ENCODE measurements at places on chromosomes 3 and 15.

GRCh38 chr3:44117239-44117638 lies 124.4 kb upstream of the TOPAZ1 start:
- no peak for DNase-seq

DNA sequence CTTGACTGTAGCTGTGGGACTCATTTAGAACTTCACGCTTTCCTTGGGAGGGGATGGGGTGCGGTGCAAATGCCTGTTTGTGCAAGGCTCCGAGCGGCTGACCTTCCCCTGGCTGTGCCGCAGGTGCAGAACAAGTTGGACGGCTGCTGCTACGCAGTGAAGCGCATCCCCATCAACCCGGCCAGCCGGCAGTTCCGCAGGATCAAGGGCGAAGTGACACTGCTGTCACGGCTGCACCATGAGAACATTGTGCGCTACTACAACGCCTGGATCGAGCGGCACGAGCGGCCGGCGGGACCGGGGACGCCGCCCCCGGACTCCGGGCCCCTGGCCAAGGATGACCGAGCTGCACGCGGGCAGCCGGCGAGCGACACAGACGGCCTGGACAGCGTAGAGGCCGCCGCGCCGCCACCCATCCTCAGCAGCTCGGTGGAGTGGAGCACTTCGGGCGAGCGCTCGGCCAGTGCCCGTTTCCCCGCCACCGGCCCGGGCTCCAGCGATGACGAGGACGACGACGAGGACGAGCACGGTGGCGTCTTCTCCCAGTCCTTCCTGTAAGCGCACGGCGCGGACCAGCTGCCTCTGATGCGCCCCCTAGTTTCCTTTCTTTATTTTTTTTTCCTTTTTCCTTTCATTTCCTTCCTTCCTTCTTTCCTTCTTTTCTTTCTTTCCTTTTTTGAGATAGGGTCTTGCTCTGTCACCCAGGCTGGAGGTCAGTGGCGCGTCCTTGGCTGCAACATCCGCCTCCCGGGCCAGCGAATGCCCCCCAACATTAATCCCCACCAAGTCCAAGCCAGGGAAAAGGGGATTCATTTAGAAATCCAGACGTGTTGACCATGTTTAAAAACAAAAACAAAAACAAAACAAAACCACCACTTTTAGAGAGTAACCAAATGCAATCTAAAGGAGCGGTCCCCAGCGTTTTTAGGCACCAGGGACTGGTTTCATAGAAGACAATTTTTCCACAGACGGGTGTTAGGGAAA lies 42.7 kb downstream of the EIF2AK4 start:
- DNase-seq = no peak

GRCh38 chr3:82743196-82743595 lies 981.8 kb upstream of the GBE1 start:
- DNase-seq = no peak

- no peak for DNase-seq
Observed at GRCh38 chr15:40550341-40551037, 14.4 kb downstream of the CCDC32 start.

- DNase-seq = no peak
Observed at GRCh38 chr3:53174346-53175250, 13.6 kb downstream of the PRKCD start.

GRCh38 chr3:122057671-122058070 lies 2.5 kb downstream of the CD86 start:
- no peak for DNase-seq

DNA sequence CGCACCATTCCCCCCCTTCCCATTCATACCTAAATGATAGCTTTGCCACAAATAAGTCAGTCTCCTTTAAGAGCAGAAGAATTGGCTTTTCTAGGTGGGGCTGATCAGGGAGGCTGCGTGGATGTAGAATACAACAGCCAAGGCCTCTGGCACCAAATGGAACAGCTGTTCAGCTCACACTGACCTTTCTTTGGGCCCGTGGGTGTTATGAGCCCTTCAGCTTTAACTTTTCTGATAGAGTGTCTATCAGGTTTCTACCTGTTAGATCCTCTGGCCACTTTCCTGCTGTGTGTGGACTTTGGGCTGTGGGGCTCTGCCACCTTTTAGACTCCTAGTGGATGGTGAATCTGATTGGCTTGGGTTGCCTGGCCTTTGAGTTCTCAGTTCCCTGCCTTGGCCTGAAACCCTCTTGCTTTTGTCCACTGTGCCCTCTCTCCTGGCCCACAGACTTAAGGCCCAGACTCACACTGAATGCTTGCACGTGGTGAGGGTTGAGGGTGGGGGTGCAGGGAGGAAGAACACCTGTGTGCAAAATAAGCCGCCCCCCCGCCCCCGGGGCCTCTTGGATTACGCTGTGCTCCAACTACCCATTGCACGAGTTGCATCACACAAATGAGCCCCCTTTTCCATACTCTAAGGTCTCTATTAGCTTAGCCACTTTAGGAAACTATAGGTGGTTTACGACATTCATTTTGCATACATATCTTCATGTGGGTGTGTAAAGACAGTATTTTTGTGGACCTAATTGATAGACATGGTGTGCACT lies 1.3 kb upstream of the RFX7 start:
- peak; percentile 13 for DNase-seq

DNA sequence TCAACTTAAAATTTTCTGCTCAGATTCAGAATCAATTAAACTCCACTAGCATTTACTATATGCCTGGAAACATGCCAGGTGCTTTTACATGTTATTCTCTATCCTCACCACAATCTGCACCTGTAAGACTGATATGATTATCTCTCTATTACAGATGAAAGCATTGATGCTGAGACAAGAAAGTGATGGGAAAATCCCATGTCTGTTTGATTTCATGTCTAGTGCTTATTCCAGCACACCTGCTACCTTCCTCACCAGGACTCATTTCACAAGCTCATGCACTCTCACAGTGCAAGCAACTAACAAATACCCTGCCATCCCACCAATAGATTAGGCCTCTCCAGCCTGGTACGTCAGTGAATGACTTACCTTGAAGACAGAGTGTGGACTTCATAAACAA lies 25.0 kb upstream of the BCL6 start:
- no peak for DNase-seq

- no peak for DNase-seq
Observed at GRCh38 chr3:155704061-155704460, 40.8 kb downstream of the PLCH1 start.

GRCh38 chr3:89300526-89300925 lies 193.1 kb downstream of the EPHA3 start:
- DNase-seq = no peak

- DNase-seq = no peak
Observed at GRCh38 chr15:85589851-85590250, 204.9 kb downstream of the KLHL25 start.

All from activated effector memory CD4-positive, alpha-beta T cell treated with Interleukin-2 at 50 U/mL for 16 hours (primary cell).